NCI-H524 treated with DMSO at 0.1 percent for 48 hours (cell line): ENCODE measurements at places on chromosomes 13 and 19.

GRCh38 chr19:35757231-35757748, 461 bp upstream of the HSPB6 start:
- no peak for DNase-seq

DNA sequence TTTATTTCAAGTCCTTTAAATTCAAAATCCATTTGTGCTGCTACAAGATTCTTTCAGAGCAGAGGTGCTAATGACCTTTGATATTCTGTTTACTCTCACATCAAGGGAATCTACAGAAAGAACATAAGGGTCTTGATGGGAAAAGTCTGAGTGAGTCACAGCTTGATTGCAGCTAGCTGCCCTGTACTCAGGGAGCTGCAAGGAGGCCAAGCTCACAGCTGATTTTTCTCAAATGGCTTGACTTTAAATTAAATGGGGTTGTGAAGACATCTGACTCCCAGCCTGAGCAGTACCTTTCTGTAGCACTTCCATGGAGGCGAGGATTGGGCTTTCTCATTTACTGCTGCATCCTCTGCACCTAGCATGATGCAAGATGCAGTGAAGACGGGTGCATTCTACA, 62.5 kb downstream of the RAP2A start:
- DNase-seq: no peak

GRCh38 chr13:47000165-47000564, 103.3 kb upstream of the HTR2A start:
- no peak for DNase-seq

- no peak for DNase-seq
These were observed 273.2 kb downstream of the MYO16 start for GRCh38 chr13:108902405-108903155.

DNA sequence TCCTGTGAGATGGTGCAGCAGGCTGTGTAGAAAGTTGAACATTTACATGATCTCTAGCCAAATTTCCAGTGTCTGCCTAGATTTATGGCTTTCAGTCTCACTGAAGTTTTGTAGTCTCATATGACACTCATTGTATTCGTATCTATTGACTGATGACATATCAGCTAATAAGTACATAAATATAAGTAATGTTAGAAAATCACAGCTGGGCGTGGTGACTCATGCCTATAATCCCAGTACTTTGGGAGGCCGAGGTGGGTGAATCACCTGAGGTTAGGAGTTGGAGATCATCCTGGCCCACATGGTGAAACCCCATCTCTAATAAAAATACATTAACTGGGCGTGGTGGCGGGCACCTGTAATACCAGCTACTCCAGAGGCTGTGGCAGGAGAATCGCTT, 54.7 kb upstream of the HTR2A start:
- DNase-seq: no peak
